ENCODE measurements at places on chromosomes 7 and 10.

GRCh38 chr7:95172420-95172819 lies 151.9 kb downstream of the PON1 start:
- no peak for DNase-seq

DNA sequence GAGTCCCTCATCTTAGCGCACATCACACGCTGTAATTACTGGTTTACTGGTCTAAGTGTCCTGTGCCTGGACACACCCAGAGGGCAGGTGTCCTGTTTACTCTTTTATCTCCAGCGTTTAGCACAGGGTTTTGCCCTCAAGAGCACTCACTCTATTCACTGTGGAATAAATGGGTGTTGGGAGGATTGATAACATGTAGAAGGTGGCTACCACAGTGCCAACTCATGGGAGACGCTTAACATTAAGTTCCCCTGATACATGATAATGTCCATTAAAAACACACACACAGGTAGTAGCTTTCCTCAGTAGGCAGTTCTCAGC lies 96.1 kb upstream of the EFCAB10 start:
- no peak for DNase-seq

DNA sequence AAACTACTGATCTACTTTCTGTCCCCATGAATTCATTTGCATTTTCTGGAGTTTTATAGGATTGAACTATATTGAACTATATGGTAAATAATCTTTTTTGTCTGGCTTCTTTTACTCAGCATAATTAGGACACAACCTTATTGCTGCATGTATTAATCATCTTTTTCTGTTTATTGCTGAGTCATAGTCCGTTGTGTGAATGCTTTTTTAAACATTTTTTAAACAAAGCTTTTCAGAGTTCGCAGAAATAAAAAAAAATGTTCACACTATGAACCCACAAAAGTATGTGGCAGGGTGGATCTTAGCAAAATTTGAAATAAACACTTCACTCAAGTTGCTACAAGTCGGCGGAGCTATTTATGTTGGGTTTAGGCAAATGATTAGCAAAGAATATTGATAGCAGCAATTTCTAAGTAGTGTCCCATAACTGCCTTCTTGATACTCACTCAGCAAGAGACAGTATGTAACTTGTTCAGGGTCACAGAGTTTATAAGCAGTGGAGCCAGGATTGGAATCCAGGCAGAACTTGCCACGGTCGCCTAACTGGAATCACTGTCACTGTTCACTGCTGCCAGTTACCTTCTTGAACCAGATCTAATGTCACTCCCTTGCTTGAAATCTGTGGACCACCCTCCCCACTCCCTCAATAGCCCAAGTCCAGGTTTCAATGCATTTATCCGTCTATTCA lies 5.6 kb downstream of the CH25H start:
- no peak for DNase-seq

- no peak for DNase-seq
Measured at GRCh38 chr10:108410236-108410635, 1245.7 kb upstream of the SORCS1 start.

DNA sequence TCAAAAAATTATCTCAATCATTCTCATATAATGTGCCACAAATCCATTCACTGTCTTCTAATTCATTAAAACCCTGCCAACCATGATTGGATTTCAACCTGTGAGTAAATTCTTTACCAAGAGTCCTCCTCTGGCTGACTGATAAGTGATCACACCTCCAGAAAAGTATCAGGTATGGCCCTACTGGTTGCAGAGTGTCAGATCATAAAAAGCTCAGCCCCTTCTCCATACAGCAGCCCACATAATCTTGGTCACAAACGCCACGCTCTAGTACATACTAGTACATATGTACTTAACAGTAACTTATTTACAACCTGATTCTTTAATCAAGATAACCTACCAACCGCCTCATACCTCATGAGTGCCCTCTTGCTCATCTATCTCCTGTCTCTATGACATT lies 26.1 kb downstream of the UBE2H start:
- no peak for DNase-seq

- no peak for DNase-seq
Measured at GRCh38 chr7:31007634-31008033, 43.9 kb downstream of the GHRHR start.

DNA sequence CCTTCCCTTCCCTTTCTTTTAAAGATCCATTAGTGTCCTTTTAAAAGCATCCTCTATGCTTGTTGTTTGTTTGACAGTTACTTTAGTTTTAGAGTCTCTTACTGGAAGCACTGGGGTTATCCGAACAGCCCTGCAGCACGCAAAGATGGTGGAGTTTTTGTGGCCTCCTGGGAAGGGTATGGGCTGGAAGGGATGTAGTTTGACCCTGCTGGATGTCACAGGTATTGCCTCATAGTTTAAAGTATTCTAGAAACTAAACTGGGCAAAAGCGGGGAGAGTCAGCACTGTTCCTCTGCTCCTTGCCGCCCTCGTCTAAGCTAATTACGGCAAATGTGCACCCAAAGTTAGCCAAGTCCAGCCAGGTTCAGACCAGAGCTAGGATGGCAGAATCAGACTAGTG lies 35.8 kb upstream of the GNAI1 start:
- DNase-seq: no peak

- DNase-seq: no peak
Measured at GRCh38 chr10:5411941-5412276, 448 bp upstream of the NET1 start.

GRCh38 chr7:71775648-71776047 lies 636.5 kb downstream of the CALN1 start:
- DNase-seq: no peak

- no peak for DNase-seq
Measured at GRCh38 chr7:99409192-99409572, 413 bp downstream of the BUD31 start.

DNA sequence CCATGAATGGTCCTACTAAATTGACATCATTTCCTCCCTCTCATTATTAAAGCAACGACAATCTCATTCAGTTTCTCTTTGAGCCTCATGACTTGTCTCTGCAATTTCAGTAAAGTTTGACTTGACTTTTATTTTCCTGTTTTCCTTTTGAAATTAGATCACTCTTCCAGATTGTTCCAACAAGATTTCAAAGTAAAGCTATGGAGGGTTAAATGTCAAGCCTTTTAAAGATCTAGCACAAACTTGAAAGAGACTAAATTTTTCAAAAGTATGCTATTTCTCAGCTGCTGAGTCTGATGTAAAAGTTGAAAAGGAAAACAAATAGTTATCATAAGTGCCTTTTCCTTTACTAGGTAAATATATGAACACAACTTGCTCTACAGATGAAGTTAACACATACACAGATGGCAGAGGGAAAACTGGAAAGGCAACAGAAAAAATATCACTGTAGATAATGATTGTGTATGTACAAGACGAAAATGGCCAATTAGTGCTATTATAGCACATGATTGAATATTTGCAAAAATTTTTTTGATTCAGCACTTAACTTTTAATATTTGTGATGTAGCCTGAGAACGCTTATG lies 200.6 kb downstream of the WDR11 start:
- DNase-seq: no peak
